NCI-H510A treated with DMSO at 0.1 percent for 48 hours (cell line): ENCODE measurements at places on chromosomes 16 and 17.

GRCh38 chr16:25124503-25124902 is 13.0 kb downstream of the LCMT1 start:
- DNase-seq = no peak

- DNase-seq = no peak
Observed at GRCh38 chr17:19329136-19329535, 33.4 kb downstream of the B9D1 start.

DNA sequence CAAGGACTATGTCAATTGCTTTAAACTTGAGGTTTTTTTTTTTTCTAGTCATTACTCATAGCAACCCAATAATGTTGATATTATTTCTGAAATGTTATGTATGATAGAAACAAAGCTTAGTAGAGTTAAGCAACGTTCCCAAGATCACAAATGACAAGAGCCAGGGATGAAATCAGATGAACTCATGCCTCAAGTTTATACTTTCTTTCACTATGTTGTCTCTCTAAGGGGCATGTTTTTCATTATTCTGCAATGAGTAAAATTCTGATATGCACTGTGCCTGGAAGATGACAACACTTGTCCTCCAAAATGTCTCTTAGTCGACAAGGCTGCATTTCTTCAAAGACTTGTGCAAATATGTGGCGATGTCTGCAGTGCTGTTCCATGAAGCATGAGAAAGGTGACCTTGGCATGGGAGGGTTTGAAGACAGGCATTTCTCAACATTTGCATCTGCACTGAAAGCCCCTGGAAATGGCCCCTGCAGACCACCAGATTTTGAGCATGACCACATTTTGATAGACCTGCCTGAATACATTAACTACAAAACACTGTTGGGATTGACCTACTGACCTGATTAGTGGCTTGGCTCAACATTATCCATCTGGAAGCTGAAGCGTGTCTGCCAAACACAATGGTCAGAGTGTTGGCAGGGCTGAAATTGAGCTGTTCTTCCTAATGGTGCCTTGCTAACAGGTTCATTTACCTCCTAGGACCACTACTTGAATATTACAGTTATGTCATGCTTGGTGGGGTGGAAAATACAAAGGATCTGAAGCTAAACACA is 1027.5 kb downstream of the CDH11 start:
- DNase-seq = no peak

- DNase-seq = no peak
Observed at GRCh38 chr16:55754056-55754455, 78.8 kb downstream of the CES1 start.

DNA sequence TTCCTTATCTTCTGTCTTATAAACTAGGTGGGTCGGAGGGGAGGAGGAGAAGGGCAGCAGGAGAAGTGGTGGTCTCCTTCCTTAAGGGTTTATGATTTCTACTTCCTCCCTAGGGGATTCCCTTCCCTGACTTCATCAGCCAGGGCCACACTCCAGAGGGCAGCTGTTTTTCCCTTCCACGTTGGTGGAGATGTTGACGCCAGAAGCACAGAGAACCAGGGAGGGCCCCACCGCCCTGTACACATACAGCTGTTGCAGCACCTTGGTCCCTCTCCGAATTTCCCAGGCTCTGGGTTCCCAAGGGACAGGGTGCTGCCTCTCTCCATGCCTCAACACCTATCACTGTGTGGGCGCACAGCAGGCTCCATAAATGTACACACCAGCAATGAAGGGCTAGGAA is 5.6 kb upstream of the SLC6A4 start:
- DNase-seq = no peak
